ENCODE measurements at places on chromosomes 3 and 15.

DNA sequence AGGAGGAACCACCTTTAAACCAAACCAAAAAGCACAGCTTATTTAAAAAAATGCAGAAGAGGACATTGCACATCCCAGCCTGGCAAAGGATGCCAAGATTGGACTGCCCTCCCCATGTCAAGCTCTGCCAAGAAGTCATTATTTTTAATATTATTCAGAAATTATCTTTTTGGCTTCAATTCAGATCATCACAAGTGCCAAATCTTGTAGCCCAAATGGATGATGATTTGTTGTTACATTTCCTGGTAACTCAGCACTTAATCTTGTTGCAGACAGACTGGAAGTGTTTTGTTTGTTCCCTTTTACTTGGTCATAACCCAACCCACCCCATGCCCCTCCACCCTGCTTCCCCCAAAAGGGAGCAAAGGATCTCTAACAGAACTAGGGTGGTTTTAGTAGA is 28.1 kb upstream of the LXN start:
- DNase-seq = no peak

GRCh38 chr3:13262493-13263211 is 157.5 kb downstream of the NUP210 start:
- DNase-seq = no peak

- DNase-seq = no peak
Observed at GRCh38 chr3:107589454-107589853, 66.7 kb downstream of the BBX start.

DNA sequence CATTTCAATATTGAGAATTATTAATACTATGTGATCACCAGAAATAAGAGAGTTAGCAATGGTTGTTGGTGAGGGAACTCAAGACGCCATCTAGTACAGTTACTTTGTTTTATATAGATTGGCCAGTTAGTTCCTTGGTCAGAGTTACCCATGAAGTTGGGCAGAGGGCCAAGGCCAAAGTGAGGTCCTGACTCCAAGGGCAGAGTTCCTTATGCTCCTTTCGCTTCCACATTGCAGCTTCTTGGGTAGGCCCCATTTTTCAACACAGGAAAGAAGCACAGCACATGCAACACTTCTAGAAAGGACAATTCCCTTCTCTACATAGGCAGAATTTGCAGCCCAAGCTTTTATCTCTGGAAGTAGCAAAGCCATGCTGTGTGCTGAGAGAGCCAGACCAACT is 178.6 kb downstream of the KCNAB1 start:
- DNase-seq = no peak

DNA sequence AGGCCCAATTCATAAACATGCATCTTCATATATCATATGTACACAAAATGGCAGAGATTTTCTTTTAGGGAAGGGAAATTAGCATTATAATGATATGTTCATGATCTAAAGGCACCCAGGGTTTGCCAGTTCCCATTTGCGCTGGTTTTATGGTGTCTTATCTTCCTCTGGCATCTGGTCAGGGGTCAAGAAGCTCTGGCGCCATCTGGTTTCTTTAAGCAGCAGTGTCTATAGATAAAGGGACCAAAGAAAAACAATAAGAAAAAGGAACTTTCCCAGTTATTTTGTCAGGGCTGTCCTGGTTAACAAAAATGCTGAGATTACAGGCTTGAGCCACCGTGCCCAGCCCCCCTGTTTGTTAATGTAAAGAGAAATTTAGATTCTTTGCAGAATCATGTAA is 3.3 kb upstream of the DCP1A start:
- no peak for DNase-seq

Measured in activated naive CD4-positive, alpha-beta T cell treated with anti-CD3 and anti-CD28 coated beads, Interleukin-2, amount 50 U/mL, for 72 hours (primary cell).